Spinal cord (tissue), 10 donors: ENCODE measurements at places on chromosomes 1 and 21.

DNA sequence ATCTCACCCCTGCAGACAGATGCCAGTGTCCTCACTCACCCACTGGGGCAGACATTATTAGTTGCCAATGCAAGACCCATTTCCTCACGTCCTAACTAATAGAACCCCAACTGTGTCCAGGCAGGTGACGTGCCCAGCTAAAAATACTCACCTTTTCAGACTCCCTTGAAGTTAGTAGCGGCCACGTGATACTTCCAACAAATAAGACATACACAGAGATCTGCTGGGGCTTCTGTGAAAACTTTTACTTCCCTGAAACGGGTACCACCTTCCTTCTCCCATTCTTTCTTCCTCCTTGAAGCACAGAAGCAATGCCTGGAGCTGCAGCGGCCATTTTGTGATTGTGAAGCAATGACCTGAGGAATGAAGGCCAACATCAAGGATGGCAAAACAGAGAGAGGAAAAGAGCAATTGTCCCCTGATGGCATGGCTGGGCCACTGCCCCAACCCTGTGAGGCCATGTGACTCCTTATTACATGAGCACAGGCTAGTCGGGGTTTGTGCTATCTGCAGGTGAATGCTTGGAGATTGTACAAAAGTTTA is 74.4 kb upstream of the TMPRSS2 start:
- no peak for DNase-seq

DNA sequence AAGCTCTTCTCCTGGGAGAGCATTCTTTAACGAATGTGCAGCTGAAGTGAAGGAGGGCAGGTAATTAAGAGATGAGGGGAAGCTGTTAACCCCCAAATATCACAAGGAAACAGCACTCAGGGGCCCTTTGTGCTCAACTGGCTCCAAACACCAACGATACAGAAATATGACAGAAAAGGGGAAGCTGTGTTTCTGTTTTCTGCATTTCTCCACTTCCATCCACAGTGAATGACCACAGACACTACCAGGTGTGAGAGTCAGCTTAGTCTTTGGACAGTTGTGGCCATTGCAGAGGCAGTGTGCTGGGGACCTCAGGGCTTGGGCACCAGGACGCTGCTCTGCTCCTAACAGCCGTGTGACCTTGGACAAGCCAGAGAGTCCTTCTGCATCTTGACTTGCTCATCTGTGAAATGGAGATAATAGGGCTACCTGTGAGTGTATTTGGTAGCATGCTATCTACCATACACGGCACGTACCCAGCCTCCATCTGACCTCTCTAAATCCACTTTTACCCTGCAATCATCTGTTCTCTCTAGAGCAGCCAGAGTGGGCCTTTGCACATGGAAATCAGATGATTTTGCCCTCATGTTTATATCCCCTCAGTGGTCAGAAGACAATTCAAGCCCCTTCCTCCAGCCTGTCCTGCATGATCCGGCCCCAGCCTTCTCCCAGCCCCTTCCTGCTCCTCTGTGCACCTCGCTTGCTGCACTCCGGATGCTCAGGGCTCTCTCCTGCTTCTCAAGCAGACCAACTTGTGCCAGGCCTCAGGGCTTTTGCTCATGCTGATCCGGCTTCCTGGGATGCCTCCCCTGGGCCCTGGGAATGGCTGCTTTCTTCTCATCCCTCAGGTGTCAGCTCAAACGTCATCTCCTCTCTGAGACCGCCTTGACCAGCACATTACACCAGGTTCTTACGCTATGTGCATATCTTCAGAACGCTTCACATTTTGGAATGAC is 4.7 kb upstream of the TINAGL1 start:
- no peak for DNase-seq

DNA sequence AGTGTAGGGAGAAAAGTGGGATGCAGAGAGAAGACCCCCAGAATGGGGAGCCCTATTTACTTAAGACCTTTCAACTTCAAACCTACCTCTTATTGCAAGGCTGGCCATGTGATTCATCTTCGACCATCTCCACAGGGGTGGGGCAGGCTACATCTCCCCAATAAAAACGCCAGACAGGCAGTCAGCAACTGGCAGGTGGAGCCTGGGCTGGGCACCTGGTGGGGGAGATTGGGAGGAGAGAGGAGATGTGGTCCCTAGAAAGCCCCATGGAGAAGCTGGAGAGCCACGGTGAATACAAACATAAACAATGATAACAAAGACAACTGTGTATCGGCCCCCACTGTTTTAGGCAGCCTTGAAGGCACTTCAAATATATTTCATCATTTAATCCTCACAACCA is 336.7 kb upstream of the PROX1 start:
- DNase-seq: no peak

- no peak for DNase-seq
These were observed 59.6 kb downstream of the SIK1 start for GRCh38 chr21:43367296-43367695.

GRCh38 chr1:115980998-115981993 is 5.0 kb downstream of the SLC22A15 start:
- no peak for DNase-seq
